ENCODE measurements at places on chromosomes 5 and 9.

- DNase-seq, result no peak
Measured at GRCh38 chr9:110809038-110809595, 140.5 kb downstream of the MUSK start.

DNA sequence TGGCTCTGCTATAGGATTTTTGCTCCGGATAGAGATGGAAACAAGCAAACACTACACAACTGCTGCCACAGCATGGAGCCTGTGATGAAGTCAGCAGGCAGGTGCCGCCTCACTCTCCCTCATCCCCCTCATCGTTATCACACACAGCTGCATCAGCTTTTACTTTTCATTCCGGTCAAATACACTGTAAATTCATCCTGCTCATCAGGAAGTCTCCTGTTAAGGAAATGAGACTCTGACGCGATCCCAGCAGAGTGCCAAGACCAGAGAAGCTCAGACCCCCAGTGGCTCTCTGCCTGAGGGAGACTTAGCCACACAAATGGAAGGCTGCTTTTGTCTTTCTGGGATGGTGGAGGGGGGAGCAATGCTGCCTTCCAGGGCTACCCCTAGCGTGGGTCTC is 270.2 kb downstream of the ELAVL2 start:
- peak; percentile 18 for DNase-seq

DNA sequence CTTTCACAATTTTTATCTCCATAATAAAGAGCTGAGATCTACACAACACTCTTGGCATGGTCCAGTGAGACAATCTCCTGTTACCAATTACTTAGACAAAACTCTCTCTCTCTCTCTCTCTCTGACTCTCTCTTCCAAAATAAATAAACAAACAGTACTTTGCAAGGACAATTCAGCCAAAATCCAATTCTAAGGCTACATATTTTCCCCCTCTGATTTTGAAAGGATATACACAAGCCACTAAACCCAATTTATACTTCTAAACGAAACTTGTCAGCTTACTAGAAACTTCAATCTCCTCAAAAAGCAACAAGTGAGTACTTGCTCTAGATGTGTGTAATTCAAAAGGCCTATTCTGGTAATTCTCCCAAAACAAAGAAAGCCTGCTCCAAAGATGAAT is 26.3 kb upstream of the TNPO1 start:
- DNase-seq, result no peak

GRCh38 chr9:90330231-90330630 is 312.4 kb downstream of the DIRAS2 start:
- no peak for DNase-seq

DNA sequence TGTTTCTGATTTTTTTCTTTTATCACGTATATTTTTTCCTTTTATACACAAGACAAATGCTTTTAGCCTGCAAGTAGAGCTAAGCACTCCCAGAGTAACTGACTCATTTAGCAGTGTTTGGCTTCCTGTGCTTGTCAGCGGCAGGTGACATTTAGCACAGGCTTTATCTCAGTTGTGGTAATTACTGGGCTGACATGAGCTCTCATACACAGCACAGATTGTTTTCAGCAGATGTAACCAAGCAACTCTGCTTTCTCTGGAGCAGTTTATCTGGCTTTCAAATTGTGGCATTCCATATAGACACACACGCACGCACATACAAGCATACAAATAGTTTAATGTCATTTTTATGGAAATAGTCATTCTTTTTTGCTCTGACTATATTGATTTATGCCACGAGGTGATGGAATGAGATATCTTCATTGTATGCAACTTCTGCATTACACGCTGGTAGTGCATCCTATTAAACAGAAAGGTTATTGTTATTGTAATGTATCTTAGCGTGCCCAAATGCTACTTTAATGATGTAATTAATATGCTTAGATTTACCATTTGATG is 379.0 kb upstream of the GRAMD2B start:
- no peak for DNase-seq

DNA sequence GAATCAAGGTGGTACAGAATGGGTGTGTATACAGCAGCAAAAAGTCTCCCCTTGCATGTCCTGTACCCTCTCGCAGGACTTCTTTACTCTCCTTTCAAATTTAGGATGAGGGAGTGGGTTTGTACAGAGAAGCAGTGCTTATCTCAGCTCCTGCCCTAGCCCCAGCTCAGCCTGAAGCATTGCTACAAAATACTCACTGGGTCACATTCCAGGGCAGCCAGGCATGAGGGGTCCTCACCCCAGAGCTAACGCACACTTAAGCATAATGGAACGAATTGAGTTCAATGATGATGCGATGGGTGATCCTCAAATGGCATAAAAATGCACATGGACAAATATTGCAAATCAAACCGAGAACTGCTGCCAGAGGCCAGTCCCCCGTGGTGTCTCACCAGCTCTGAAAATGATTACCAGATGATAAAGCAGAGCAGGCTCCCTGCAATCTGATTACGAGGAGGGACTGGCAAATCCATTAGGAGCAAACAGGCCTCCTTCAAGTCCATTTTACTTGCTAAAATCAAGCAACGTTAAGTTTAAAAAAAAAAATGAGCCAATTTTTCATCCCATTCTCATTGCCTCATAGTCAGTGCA is 231.6 kb upstream of the TAS2R1 start:
- no peak for DNase-seq

- no peak for DNase-seq
Measured at GRCh38 chr9:128657796-128658195, 1.1 kb upstream of the DYNC2I2 start.

GRCh38 chr5:20470997-20471396 is 483.0 kb upstream of the CDH18 start:
- DNase-seq, result no peak

- no peak for DNase-seq
Measured at GRCh38 chr5:16976625-16977008, 40.5 kb upstream of the MYO10 start.

DNA sequence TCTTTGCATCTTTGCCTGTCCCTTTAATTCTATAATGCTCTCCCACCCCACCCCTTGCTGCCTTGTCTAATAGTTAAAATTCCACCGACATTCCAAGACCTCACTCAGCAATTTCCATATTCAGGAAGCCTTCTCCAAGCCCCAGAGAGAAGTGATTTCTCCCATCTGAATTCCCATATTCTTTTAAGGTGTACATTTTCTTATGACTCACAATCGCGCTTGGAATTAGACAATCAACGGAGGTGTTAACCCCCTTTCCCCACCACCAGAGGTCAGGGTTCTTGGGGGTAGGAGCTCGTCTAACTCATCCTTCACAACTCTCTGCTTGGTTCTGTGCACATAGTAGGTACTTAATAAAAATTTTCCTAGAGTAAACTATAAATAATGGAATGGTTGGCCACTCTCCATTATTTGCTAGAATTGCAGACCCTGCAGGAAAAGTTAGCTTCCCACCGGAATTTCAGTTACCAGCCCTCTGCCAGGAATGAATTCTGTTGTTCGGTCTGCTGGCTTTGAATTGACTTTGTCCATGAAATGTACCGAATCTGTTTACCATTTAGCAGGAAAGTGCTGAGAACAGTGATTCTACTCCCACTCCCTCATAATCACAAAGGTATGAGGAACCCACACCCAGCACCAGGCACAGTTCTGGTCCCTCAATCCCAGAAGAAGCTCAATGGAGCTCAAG is 5.0 kb downstream of the KCNIP1 start:
- DNase-seq, result no peak

- DNase-seq, result no peak
Measured at GRCh38 chr9:91405343-91406077, 18.1 kb downstream of the NFIL3 start.

GRCh38 chr9:91682806-91683205 is 259.2 kb upstream of the NFIL3 start:
- no peak for DNase-seq

DNA sequence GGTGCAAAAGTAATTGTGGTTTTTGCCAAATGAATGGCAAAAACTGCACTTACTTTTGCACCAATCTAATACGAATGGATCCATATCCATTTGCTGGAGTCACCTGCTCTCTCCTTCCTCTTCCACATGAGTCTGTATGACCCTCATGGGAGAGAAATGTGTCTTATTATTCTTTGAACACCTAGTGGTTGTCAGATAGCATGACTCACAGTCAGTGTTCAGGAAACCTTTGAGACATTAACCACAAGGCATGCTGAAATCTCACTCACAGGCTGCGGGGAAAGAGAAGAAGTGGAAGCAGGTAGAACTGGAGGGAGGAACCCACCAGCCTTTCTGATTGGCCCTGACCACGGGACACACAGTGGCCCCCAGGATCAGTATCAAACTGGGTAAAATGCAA is 222.8 kb upstream of the KLF4 start:
- no peak for DNase-seq

DNA sequence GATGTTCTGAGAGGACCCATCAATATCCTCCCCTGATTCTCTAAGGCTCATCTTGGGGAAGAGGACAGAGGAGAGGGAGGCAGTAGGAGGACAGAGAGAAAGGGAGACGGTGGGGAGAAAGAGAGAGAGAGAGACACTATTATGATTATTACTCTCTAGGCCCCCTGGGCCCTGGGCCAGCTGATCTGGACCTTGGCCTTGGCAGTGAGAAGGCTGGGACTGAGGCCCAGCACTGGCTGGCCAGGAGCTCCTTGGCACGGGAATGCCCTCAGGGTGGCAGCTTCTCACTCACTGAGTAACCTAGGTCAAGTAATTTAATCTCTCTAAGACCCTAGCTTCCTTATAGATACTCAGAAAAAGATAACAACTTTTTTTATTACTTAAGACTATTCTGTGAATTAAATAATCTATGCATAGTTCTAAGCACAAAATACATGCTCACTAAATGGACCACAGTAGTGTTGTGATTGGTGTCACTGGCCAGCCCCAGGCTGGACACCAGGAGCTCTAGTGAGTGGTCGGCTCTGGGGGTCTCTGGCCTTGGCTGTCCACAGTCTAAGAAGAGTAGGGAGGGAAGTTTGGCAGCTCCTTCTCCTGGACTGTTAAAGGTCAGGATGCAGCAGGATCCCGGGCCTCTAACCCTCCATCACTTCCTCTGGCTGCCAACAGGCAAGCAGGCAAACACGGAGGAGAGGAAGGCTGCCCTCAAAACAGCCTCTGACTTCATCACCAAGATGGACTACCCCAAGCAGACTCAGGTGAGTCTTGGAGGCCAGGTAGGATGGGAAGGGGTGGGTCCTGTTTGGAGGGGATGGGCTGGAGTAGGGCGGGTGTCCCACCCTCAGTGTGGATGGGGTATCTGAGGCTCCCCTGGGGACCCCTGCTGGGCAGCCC is 50.0 kb downstream of the GSN start:
- DNase-seq, result no peak

GRCh38 chr9:86096386-86096785 is 3.0 kb downstream of the GOLM1 start:
- DNase-seq, result no peak

- peak; percentile 7 for DNase-seq
Measured at GRCh38 chr5:466661-467310, 23.8 kb downstream of the EXOC3 start.

GRCh38 chr5:159133041-159133741 is 33.5 kb upstream of the EBF1 start:
- no peak for DNase-seq

DNA sequence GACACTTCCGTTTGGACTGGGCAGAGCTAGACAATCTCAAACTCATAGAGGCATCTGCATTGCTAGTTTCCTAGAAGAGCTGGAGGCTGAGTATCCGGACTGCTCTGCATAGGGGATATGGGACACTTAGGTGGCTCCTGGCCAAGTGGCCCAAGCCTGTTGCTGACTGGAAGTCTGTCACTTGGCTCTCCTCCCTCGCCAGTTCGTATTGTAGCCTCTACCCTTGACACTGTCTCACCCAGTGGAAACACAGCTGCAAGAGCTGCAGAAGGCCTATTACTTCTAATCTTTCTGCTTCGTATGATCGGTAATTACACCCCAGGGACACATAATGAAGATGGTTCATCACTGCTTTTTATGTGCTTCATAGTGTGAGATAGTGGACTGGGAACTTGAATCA is 34.7 kb downstream of the ITGA1 start:
- DNase-seq, result no peak

All from WTC11 (cell line).